ENCODE measurements at places on chromosomes 7 and 10.

DNA sequence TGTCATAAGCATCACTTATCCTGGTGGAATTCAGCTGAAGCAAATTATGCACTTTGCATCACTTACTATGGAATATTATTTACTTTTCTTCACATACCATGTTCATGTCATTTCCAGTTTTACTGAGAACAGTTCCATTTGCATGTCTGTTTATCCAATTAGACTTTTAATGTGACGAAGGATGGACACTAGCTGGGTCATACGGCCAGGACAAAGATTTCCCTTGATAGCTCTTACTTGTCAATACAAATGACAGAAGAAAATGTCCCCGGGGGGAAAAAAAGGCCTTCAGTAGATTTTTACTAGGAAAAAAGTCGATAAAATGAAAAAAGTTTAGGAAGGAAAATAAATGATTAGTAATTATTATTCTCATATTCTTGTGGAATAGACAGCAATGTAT lies 106.6 kb downstream of the RAPGEF5 start:
- DNase-seq, result no peak

DNA sequence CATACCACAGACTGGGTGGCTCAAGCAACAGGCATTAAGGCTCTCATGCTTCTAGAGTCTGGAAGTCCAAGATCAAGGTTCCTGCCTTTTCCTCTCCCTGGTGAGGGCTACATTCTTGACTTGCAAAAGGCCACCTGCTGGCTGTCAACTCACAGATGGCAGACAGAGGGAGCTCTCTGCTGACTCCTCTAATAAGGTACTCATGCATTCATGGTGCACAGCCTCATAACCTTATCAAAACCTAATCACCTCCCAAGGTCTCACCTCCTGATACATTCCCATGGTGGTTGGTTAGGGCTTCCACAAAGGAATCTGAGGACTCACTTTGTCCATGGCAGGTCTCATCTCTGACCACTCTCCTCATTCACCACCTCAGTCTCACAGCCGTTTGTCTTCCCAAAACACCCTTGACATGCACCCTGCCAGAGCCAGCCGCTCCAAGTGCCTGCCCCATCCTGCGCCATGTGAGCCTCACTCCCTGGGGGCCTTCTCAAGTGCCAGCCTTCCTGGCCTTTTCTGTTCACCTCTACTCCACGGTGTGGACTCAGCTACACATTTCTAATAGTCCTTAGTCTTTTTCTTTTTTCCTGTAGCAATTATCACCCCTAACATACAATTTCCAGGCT lies 400.3 kb upstream of the ADARB2 start:
- DNase-seq, result peak; percentile 9

DNA sequence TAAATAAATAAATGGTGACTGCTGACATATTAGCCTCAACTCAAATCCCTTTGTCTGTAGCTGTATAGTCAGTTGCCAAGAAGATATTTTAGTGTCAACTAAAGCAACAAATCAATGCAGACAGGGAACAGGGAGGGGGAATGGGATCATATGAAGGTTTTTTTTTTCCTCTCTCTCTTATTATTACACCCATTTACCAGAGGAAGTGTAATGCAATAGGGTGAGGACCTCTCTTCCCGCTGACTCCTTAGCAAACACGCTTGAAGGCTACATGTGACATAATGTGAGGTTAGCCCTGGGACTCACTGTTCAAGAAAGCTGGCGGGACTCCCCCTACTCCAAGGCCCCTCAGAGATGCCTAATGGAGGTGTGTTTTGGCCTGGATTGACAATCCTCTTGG lies 88.2 kb downstream of the CHRM2 start:
- no peak for DNase-seq

DNA sequence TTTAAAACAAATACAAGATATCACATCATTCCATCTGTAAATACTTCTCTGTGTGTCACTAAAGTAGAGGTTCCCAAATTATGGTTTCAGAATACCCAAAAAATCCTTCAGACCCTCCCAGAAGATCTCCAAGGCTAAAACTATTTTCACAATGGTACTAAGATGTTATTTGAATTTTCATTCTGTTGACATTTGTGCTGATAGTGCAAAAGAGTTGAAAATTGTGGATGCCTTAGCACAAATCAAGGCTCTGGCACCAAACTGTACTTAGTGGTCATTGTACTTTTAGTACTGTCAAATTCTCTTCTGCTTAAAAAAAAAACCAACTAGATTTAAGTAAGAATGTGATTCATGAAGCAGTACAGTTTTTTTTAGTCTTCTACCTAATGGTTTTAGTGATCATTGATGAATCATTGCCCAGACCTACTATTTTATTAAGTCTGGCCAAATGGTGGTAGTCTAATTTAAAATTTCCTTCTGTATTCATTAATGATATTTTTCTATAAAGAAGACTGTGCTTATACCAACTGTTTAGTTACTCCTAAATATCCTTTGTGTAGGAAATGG lies 50.5 kb downstream of the TPST1 start:
- no peak for DNase-seq

- no peak for DNase-seq
Observed at GRCh38 chr7:30659312-30659711, 22.9 kb downstream of the CRHR2 start.

GRCh38 chr7:42128703-42129102 lies 108.3 kb downstream of the GLI3 start:
- DNase-seq, result no peak

DNA sequence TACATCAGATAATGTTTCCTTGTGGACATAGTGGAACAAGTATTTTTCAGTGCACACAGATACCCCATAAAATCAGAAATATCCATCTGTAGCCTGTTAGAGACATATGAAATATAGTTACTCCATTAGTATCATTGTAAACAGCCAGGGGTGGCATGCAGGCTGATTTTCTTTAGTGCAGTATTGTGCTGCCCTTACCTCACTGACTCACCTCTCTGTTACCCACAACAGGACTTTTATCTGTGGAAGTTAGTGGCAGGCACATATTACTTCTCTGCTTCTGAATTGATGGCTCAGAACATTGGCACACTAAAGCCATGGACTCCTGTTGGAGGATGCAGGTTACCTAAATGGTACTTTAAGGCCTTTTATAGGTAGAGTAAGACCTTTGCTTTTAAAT lies 70.0 kb downstream of the SLC25A40 start:
- no peak for DNase-seq

DNA sequence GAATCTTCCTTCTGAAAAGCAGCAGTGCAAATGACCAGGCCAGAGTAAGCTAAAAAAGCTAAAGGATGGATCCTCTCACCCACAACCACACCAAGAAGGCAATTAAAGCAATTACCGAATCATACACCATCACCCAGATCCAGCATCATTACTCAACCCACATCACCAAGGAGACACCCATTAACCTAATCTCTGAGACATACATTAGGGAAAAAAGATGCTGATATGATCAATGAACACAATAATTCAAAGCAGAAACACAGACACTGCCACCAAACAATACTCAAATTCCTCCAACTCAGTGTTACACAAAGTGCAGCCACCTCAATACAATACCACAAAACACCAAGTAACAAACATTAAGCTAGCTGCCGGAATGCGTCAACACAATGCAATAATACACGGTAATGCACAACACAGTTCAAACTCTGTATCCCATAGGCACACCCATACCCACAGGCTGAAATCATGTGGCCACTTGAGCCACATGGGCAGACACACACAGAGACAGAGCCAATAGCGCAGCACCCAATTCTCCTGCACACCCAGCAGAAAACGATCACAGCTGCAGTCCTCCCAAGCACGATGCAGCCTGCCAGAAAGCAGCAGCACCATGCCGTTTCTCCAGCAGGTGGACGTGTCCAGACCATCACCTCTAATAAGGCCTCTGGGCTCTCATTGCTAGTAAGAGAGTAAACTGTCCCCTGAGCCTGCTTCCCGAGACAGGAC lies 21.5 kb downstream of the PAX2 start:
- DNase-seq, result no peak

- no peak for DNase-seq
Observed at GRCh38 chr10:27685681-27686080, 59.9 kb downstream of the MKX start.

GRCh38 chr7:25075459-25075858 lies 49.6 kb downstream of the CYCS start:
- DNase-seq, result peak; percentile 10

GRCh38 chr10:129939416-129940275 lies 24.4 kb downstream of the EBF3 start:
- no peak for DNase-seq

DNA sequence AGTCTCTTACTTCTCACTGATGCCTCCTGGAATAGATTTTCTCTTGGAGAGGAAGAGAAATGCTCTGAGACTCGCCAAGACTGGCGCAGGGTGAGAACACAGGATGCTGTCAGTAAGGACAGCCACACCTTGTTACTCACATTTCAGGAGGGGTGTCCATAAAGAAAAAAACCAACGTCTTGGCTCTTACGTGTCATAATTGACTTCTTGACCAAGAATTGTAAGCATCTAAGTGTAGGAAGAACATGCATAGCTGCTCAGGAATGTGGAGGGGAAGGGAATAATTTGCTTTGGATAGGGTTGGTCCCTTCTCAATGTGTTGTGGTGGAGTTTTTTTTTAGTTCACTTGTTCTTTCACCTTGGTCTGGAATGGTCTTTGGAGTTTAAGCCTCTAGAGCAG lies 43.8 kb upstream of the ZNF438 start:
- no peak for DNase-seq

DNA sequence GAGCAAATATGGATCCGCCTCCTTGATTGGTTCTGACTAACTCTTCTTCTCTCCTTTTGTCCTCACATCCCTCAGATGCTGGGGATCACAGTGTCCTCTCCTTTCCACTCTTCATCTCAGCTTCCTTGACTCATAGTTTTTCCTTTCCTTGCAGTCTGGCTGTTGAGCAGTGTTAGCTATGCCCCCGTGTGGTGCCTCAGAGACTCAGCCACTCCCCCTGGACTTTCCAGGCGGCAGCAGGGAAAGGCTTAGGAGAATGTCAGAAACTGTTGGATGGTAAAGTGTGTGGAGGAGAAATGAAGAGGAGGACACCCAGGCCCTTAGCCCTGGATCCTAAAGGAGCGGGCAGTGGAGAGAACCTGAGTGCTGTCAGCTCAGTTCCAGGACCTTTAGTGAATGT lies 267.5 kb downstream of the CELF2 start:
- no peak for DNase-seq

DNA sequence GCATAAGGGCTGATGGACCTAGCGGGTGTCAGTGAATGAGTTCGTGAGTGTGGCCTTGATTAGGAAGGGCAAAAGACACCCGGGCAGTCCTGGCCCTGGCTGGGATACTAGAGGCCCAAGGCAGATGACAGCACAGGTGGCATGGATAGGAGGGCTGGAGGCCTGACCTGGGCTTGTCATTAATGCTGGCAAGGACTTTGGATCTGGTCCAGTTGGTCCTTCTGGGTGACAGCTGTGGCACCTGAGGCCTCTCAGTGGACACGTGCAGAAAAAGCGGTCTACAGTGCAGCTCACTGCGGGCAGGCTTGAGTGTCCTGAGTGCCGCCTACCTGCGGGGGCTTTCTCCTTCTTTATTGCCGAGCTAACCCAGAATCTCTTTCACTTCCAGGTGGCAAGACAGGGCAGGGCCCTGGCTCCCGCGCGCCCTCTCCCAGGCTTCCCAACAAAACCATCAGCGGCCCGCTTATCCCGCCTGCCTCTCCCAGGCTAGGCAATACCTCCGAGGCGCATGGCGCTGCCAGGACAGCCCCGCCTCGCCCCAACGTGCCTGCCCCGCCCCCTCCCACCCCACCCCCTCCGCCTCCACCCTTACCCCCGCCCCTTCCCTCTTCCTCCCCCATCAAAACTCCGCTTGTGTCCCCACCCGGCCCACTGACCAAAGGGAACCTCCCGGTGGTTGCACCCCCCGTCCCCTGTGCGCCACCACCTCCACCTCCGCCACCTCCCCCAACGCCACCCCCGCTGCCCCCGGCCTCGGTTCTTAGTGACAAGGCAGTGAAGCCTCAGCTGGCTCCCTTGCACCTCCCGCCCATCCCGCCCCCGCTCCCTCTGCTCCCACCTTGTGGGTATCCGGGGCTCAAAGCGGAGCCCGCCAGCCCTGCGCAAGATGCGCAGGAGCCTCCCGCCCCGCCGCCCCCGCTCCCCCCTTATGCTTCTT lies 77.4 kb downstream of the WIPF3 start:
- DNase-seq, result no peak

DNA sequence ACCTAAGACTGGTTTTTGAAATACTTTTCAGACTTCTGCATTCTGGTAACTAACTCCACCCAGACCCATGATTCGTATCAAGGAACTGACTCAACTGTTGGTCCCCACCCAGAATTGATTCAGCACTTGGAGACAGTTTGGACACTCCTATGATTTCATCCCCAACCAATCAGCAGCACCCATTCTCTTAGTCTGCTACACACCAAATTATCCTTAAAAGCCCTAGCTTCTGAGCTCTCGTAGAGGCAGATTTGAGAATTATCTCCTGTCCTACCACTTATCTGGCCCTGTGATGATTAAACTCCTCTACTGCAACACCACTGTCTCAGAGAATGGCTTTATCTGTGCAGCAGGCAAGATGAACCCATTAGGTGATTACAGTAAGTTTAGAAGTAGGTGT lies 7.7 kb upstream of the GSTO1 start:
- peak; percentile 17 for DNase-seq

DNA sequence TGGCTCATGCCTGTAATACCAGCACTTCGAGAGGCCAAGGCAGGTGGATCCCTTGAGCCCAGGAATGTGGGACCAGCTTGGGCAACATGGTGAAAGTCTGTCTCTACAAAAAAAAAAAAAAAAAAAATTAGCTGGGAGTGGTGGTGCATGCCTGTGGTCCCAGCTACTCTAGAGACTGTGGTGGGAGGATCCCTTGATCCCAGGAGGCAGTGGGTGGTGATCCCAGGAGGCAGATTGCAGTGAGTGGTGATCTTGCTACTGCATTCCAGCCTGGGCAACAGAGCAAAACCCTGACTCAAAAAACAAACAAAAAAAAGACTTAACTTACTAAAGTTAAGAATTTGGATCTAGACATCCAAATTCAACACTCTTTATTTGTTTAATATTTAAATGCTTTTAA lies 10.2 kb upstream of the ADO start:
- DNase-seq, result no peak

DNA sequence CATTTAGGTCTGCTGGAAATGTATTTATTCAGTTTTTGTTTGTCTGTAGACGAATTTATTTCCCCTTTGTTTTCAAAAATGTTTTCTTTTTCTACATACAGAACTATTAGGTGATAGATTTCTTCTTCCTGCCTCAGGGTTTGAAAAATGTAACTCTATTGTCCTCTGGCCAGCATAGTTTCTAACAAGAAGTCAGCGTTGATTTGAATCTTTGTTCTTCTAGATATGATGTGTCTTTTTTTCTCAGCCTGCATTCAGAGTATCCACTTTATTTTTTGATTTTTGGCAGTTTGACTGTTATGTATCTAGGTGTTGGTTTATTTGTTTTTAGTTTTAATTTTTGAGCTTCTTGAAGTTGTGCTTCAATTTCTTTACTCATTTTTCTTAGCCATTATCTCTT lies 7.5 kb upstream of the OR2F1 start:
- no peak for DNase-seq

DNA sequence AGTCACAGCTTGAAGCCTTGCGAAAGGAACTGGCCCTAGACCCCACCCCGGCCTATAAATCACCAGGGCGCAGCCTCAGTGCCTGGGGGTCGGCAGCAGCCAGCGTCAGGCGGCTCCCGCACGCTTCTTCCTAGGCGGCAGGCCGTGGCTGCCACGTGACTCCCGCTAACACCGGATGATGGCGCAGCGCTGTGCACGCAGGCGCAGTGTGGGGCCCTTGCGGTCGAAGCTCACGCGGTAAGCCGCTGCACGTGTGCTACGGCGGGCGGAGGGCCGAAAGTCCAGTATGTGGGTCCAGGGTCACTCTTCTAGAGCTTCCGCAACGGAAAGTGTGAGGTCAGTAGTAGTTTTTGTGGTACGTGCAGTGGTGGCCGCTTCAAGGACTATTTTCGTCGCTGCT lies at the start of gene STK31:
Gene STK31 (plus strand): TSS at position 220 of the 400 bp plus-strand sequence. CDS start 67 bp downstream, at position 287.
- no peak for DNase-seq

GRCh38 chr7:107408349-107408748 lies 61.5 kb upstream of the GPR22 start:
- no peak for DNase-seq
